ENCODE measurements at places on chromosomes 2 and 18. TPM values are rescaled to one million over a fixed set of nuclear protein-coding genes. Genes with fewer than 3 reads are reported as not detected.

EMILIN1 gene
- total RNA-seq: 328 TPM

SNORC gene
- total RNA-seq: 1.2 TPM

ST6GAL2 gene
- total RNA-seq: 0.11 TPM

HOXD1 gene
- total RNA-seq: not detected

PLA2R1 gene
- total RNA-seq: 8.0 TPM

COL4A4 gene
- 2.7 TPM for total RNA-seq

SIX2 gene
- 1.1 TPM for total RNA-seq

FBXO41 gene
- 2.1 TPM for total RNA-seq

HAAO gene
- total RNA-seq: 0.25 TPM

SPC25 gene
- 2.6 TPM for total RNA-seq

DNAH7 gene
- 1.4 TPM for total RNA-seq

MC4R gene
- total RNA-seq: not detected

SATB2 gene
- total RNA-seq: 4.9 TPM

ORC2 gene
- total RNA-seq: 15.1 TPM

NOSTRIN gene
- total RNA-seq: 0.11 TPM

LRATD1 gene
- 3.5 TPM for total RNA-seq

APOB gene
- total RNA-seq: under 0.01 TPM

All from uterine smooth muscle cell (primary cell).